ENCODE measurements at places on chromosomes 11 and 22.

DNA sequence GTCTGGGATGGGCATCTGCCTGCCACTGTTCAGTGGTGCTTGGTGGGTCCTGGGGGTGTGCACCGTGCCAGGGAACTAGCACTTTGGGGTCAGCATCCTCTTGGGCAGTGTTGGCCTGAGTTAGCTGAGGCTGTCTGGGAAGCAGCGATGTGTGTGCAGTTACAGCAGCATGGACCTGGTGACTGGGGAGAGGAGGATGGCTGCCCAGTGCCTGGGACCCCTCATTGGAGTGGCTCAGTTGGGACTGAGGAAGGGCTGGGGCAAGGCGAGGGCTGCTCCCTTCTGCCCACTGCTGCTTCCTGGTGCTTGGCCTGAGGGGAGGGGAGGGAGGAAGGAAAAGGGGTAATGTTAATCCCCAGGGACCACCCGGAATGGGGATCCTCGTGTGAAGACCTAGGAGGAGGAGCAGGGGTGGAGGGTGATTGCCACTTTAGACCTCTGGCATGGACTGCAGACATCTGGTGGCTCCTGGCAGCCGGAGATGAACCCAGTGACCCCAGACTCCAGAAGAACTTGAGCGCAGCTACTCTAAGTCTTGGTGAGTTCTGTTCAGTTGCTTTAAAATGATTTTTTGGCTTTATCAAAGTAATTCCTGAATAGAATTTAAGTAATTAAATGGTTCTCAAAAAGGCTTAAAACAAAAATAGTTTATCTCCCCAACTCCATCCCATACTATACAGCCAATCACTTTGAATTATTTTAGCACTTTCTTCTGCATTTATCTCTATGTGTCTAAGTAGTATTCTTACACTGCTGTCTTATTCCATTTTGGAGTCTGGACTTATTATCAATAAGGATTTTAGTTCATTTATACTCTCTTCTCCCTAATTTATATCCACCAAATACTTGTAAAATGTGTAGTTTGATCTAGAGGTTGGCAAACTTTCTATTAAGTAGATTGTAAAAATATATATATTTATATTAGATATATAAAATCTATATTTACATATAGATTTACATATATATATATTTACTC, 15.4 kb upstream of the TMEM191C start:
- DNase-seq, result no peak

- no peak for DNase-seq
These were observed 460.5 kb downstream of the BRD1 start for GRCh38 chr22:49367041-49367697.

- no peak for DNase-seq
These were observed 16.6 kb downstream of the TTLL8 start for GRCh38 chr22:50041361-50042065.

DNA sequence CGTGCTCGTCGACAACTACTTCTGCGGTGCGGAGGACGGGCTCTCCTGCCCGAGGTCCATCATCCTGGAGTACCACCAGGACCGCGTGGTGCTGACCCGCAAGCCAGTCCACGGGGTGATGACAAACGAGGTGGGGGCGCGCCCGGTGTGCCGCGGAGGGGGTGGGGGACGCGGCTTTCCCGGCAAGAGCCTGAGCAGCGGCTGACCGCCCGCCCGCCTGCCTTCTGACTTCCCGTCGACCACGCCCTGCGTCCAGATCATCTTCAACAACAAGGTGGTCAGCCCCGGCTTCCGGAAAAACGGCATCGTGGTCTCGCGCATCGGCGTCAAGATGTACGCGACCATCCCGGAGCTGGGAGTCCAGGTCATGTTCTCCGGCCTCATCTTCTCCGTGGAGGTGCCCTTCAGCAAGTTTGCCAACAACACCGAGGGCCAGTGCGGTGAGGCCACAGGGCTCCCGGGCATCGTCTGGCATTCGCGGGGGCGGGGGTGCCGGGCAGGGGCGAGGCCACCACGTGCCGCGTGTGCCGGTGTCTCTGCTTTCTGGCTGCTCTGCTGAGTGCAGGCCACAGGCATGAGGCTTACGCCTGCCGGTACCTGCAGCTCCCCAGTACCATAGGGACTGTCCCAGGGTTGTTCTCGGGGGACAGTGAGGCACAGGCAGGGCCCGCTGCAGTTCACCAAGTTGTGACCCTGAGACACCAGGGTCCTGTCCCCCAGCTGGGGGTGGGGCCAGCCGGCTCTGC, 28.5 kb upstream of the MUC5B start:
- DNase-seq, result no peak

- DNase-seq, result no peak
These were observed 112.9 kb downstream of the SPON1 start for GRCh38 chr11:14075118-14076078.

- no peak for DNase-seq
These were observed 29.3 kb downstream of the SLN start for GRCh38 chr11:107682572-107682971.

GRCh38 chr11:118813551-118813950, 22.6 kb upstream of the DDX6 start:
- DNase-seq, result no peak

DNA sequence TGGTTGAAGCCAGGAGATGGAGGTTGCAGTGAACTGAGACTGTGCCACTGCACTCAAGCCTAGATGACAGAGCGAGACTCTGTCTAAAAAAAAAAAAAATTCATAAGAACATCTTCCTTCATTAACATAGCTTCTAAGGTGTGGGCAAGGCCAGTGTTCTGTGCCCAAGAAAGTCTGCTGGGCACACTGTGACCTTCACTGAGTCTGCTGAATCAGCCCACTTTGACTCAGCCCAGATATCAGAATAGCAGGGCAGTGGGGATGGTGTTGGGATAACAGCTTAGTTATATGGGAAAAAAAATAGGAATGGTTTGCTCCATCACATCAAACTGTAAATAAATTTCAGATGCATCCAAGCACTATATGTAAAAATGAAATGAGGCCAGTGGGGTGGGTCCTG, 32.4 kb upstream of the XBP1 start:
- DNase-seq, result no peak

DNA sequence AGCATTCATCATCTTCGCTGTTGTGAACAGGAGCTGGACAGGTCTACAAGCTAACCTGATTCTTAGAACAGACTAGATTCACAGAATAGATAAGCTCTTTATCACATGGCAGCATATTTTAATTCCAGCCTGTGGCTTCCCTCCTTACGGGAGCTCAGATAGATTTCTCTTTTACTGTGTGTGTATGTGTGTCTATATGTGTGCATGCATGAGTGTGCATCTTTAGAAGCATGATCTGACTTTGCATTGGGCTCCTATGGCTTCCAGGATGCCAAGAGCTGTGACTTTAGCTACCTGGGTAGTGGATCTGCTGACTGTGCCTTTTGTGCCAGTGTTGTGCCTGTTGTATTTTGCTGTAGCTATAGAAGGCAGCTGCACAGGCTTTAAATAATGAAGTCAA, 44.3 kb downstream of the ZNRF3 start:
- no peak for DNase-seq

GRCh38 chr11:60985501-60985900, 14.0 kb downstream of the CD6 start:
- DNase-seq, result no peak

DNA sequence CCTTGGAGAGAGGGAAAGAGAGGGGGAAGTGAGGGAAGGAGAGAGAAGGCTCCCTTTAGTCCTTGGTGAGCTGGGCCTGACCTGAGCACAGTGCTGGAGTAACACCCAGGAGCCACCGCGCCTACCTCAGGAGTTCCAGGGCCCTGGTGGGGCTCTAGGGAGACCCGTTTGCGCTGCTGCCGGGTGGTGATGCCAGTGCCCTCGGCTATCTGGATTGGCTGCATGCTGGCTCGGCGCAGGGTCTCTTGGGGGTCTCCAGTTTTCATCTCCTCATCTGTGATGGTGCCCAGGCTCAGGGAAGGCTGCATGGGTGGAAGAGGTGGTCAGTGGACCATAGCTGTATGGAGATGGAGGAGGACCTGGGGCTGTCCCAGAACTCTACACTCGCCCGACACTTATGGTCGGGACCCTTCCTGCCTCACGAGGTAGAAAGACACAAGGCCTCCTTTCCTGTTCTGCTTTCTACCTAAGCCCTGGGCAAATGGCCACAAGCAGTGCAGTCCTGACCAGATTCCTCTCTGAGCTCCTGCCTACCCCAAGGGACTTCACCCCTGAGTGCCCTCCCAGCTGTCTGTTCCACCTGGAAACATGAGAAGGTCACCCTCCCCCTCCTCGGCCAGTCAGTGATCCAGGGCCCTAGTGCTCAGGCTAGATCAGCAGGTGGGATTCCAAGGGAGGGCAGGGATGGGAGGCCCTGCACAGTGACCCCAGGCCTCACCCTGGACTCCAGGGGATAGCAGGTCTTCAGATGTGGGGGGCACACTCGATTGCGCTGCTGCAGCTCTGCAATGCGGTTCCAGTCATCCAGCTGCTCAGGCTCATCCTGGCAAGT, 6.0 kb downstream of the IL18BP start:
- no peak for DNase-seq

DNA sequence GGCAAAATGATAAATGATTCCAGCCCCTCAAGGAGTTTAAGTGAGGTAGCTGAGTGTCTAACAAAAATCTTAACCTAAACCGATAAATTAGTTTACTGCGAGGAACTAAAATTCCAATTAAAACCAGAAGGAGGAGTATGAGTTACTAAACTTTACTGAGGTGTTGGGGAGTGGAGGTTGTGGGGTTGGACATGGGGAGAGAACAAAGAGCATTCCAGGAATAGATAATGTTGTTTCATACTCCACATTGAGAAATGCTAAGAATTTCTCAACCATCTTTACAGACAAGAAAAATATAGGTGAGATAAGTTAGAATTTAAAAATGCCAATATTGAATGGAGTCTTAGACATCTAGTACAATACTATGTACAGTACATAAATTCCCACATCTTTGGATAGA, 488.6 kb downstream of the METTL15 start:
- no peak for DNase-seq

DNA sequence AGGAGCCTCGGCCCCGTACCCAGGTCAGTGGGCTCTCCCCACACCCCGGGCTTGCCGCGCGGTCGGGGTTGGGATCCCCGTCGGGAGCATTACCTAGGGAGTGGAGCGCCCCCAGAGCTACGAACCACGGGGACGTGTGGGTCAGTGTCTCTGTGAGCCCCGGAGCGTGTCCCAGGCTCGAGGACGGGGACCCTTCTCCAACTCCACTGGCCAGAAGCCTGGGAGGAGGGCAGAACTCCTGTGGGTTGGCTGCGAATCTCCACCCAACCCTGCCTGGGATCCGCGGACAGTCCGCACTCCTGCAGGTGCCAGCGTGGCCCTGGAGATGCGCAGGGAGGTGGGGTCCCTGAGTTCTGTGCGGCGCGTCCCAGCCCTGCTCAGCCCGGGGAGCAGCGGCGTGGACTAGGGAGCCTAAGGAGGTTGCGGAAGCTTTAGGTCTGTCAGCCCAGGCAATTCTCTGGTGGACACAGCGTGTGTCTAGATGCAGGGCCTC, 346 bp downstream of the PPFIBP2 start:
- no peak for DNase-seq

DNA sequence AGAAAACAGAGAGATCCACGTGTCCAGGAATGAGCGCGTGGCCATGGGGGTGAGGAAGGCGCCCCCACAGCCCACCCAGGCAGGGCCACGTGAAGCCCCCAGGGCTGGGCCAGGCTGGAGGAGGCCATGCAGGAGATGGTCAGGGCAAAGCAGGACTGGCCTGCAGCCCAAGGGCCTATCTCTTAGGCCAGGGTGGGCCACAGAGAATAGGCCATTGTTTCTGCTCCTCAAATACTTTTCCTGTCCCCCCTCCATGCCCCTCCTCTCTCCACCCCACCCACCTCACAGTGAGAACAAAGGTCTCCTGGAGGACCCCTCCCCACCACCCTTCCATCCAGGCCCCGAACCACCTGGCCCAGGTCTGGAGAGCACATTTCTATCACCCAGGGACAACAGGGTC, 8.3 kb upstream of the CDC42EP1 start:
- DNase-seq, result no peak

DNA sequence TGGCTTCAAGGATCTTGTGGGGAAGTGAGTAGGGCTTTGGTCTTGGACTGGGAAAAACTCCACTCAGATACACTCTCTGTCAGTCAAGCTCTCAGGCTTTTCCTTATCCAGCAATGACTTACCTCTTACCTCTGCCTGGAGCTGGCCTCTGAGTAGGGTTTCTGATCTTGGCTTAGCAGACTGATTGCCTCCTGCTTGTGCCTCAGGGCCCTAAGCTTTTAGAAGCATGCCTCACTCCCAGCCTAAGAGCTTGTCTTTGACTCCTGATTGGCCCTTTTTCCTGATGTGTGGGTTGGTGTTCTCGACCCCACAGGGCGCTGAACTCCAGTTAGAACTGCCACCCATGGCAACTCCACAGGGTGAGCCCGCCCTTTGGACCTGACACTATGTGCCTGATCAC, 275.0 kb downstream of the ST3GAL4 start:
- DNase-seq, result no peak

DNA sequence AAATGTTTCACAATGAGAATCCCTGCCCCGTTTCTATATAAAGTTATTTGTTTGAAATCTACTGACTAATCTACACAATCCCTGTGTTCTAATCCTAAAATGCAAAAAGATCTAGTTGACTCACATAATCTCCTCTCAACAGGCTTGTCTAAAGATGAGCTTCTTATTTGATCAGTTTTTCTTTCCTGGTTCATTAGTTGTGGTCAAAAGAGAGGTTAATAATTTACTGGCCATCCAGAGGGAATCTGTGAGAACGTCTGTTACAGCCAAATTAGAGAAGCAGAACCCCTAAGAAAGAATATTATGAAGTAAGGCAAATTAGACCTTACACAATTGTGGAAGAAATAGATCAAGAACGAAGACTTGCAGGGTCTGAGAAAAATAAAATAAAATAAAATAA, 173.7 kb upstream of the ANO3 start:
- no peak for DNase-seq

DNA sequence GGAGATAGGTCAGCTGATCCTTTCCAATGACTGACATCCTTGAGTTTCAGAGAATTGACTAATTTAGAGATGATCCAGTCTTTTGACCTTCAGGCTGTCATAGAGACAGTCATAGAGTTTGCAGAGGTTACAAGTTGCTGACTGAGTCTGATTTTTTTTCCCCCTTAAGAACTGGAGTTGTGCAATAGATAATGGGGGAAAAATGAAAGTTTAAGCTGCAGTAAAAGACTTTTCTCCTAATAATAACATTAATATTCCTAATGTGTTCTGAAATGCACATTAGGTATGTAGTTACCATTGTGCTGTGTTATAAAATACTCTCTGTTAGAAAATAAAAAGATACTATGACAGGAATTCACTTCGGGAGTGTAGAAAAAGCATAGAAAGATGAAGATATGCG, 876.9 kb upstream of the RAG2 start:
- no peak for DNase-seq
